T-helper 1 cell (primary cell): ENCODE measurements at places on chromosomes 3 and 15.

- no peak for DNase-seq
Observed at GRCh38 chr3:97010881-97011657, 196.7 kb downstream of the EPHA6 start.

- no peak for DNase-seq
Observed at GRCh38 chr15:100810831-100811230, 68.8 kb upstream of the ALDH1A3 start.

DNA sequence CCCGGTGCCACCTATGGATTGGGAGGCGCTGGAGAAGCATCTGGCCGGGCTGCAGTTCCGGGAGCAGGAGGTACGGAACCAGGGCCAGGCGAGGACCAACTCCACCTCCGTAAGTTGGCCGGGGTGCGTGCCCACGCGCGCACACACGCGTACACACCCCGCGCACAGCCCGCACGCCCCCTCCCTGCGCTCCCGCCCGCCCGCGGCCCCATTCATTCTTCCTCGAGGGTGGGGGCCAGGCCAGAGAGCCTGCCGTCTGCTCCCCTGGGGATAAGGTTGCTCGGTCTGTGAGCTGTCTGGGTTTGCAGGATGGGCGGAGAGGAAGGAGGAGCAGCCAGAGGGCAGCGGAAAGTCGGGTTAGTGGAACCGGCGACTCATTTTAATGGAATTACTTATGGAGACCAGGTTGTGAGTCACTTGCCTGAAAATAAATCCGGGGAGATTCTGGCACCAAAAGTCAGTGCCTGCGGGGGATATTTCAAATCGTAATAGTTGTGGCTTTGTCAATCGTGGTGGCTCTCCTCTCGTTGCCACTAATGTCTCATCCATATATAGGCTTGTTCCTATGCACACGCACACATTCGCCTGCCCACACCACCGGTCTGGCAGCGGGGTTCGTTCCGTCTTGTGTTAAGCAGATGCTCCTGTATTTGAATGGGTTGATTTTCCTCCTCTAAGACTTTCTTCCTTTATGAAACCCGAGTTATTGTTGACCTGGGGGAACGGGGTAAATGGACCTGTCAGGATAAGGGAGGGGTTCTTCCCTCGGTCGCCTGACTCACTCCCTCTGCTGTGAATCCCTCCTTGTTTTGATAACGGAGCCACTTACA is 223.4 kb upstream of the IL12A start:
- no peak for DNase-seq

DNA sequence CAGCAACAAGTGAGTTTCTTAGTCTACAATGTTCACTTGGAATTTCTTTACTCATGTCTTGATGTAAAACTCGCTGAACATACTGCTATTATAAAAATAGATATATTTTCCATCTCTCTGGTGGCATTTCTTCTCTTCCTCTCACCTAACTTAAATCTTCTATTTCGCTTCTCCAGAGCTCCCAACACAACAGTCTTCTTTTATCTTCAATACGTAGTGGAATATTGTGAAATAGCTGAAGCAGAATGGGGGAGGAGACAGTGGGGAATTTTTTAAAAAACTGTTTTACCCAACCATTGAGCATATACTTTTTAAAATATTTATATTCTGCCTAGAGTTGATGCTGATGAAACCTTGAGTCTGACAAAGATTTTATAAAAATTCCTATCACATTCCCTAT is 548.5 kb downstream of the RBMS3 start:
- DNase-seq, result no peak

DNA sequence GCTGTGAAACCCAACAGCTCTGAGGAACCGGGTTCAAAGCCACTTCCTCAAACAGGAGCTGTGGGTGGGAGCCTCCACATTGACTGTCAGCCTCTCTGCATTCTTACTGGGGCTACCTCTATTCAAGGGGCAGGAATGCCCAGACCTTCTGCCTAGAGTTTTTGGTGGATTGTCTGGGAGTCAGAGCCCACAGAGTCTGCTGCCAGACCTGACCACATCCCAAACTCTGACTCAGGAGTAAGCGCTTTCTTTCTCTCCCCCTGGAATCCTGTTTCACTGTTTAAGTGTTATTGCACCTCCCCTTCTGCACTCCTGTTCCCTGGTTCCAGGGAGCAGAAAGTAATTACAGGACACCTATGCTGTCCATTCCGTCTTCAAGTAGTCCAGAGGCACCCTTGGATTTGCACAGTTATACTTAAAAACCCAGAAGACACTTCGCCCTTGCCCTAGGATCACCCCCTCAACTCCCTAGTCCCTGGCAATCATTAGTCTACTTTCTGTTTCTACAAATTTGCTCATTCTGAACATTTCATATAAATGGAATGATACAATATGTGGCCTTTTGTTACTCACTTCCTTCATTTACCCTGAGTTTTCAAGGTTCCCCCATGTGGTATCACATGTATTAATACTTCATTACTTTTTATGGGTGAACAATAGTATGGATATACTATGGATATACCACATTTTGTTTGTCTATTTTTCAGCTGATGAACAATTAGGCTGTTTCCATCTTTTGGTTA is 37.9 kb upstream of the TJP1 start:
- no peak for DNase-seq

DNA sequence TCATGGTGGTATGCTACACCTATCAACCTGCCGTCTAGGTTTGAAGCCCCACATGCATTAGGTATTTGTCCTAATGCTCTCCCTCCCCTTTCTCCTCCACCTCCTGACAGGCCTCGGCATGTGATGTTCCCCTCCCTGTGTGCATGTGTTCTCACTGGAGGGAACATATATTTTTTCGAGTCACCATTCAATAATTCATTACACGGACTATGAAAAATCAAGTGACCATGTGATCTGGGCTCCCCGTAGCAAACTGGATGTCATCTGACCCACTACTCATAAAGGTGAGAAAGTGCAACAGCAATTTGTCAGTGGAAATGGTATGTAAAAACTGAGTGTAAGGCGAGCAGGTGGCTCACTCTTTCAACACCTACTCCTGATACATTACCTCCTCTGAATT is 224.3 kb upstream of the RASGRP1 start:
- DNase-seq, result no peak

DNA sequence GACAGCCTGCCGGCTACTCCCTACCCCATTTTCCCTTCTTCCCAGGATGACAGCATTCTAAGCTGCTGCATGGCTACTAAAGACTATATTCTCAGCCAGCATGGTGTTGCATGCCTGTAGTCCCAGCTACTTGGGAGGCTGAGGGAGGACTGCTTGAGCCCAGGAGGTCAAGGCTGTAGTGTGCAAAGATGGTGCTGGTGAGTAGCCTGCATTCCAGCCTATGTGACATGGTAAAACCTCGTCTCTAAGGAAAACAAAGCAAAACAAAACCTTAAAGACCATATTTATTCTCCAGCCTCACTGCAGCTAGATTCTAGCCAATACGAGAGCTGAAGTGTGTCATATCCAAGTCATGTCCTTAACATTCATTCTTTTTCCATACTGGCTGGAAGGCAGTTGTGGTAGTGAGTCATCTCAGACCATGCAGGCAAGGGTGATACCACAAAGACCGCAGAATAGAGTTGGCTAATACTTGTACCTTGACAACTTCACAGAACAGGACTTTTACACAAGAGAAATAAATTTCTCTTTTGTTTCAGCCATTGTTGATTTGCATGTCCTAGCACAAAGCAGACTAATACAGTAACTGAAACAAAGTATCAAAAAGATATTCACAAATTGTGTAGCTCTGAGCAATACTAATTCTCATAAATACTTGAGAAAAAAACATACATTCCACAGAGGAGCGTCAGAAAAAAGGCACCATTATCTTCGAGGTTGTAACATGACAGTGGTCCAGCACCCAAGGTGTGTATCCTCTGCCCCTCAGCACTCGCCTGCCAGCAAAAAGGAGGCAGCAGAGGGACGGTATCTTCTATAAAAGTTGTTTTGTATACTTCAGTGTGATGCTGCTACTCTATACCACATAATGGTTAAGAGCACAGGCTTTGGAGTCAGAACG is 14.8 kb downstream of the PBRM1 start:
- DNase-seq, result no peak

GRCh38 chr3:189272500-189273119 is 100.8 kb downstream of the TPRG1 start:
- no peak for DNase-seq

GRCh38 chr3:14461748-14462324 is 59.4 kb downstream of the SLC6A6 start:
- DNase-seq, result peak; percentile 23

- no peak for DNase-seq
Observed at GRCh38 chr15:64151727-64152506, at the start of gene SNX22. TSS of gene SNX22 (plus strand) at chr15:64151731. CDS start at chr15:64151776, 45 bp downstream.

- DNase-seq, result no peak
Observed at GRCh38 chr3:146036281-146036680, 124.7 kb downstream of the PLOD2 start.

DNA sequence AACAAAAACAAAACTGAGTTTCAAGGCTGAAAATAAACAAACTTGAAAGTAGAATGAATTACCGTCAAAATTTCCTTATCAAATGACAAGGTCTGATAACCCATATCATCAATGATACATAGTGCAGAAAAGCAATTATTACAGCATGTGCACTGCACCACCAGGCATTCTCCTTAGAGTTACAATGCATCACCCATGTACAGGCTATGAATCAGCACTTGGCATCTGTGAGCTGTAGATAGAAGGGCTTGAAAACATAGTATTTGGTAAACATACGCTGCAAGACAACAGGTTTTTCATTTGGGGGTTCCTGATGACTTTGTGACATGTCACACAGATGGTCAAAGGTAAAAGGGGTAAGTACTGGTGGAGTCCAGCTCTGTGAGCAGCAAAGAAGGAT is 265.1 kb downstream of the CTNNB1 start:
- no peak for DNase-seq

GRCh38 chr15:72472992-72473610 is 1.0 kb upstream of the ARIH1 start:
- no peak for DNase-seq

DNA sequence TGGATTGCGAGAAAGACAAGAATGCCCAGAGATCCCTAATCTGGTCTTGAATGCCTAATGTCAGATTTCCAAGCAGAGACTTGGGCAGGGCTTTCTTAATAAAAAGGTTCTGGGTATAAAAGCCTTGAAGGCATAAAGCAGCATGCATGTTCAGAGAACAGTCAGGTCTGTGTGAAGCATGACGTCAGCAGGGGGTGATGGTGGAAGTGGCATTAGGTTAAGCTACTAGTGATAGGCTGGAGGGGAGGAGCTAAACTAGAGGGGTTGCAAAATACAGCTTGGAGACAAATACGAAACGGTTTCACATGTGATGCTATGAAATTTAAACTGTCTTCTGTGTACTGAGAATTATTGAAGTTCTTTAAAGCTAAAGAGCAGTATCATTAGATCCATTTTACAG is 125.6 kb downstream of the VPS8 start:
- no peak for DNase-seq

DNA sequence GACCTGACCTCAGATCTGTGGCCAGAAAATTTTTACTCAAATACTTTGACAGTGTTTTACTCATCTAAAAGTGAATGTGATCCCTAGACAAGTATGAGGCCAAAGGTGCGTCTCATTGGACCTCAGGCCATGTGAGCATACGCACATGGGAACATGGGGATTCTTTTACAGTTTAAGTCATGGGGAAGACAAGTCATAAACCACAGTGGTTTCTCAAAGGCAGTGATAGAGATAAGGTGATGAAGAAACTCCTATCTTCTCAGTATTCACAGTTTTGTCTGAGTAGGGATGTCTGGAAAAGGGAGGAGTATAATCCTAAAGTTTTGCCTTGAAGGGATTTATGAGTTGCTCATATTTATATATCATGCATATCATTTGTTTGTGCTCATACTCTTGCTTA is 173.8 kb downstream of the FNDC3B start:
- no peak for DNase-seq

GRCh38 chr3:183884097-183884426 is 618 bp downstream of the PARL start:
- DNase-seq, result no peak

DNA sequence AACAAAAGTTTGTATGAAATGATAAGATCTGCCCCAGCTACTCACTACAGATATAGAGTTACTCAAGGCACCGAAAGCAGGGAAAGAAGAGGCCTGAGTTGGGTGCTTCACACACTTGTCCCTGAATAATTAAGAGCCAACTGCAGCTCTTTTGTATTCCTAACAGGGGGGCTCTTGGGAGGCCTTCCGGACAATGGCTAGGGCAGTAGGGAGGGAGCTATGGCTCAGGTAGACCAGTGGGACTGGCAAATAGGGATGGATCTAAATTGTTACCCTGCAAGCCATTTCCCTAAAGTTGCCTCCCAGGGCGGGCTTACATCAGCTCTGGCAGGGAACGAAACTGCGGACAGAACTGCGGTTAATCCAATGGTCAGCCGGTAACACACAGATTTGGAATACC is 6.2 kb downstream of the SEMA5B start:
- DNase-seq, result no peak

GRCh38 chr3:13687517-13687943 is 138.6 kb downstream of the FBLN2 start:
- no peak for DNase-seq

DNA sequence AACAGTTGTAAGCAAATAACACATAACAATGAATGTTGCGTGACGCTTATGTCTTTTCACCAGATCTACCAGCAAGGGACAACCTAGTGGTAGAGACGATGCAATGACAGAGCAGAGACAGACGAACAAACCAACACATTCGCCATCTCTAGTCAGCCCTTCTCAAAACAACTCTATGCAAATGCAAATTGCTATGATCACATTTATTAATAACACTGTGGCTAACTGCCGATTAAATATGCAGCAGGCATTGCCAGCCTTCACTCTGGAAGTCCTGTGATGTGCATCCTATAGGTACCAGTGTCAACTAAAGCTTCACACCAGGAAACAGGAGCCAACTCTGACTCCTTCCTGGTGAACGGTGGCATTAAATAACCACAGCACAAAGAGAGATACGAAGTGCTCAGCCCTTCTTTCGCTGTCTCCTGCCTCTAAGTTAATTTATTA is 94.2 kb downstream of the FOXP1 start:
- DNase-seq, result no peak

- no peak for DNase-seq
Observed at GRCh38 chr3:155184011-155184410, 103.9 kb downstream of the MME start.

GRCh38 chr3:129855832-129856419 is 37.6 kb downstream of the TMCC1 start:
- DNase-seq, result no peak
